CD4-positive, alpha-beta T cell treated with Interleukin-12 subunit alpha and Interleukin-12 subunit beta, for 1 hour (primary cell): ENCODE measurements at places on chromosomes 5 and 9.

GRCh38 chr9:120583958-120584369 lies 4.0 kb upstream of the CDK5RAP2 start:
- DNase-seq, result peak; percentile 56

- DNase-seq, result no peak
Measured at GRCh38 chr9:71975833-71976232, 64.4 kb downstream of the C9orf85 start.

DNA sequence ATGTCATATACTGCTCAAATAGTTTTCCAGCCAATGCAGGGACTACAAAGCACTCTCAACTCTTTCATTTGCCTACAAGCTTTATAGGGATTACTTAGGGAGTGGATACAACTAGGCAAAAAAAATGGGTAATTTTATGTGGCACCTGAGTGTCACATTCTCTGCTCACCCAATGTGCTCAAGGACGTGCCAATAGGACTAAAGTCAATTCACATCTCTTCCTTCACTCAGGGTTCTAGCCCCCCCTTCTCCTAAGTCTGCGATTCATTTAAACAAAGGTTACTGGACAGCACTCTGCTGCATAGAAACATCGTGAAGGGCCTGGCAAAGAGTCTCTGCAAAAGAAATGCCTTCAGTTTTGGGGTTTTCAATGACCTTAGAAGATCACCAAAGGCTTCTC lies 142.3 kb downstream of the TSSK1B start:
- DNase-seq, result no peak

GRCh38 chr9:131432597-131433301 lies 38.9 kb downstream of the PRRC2B start:
- no peak for DNase-seq

DNA sequence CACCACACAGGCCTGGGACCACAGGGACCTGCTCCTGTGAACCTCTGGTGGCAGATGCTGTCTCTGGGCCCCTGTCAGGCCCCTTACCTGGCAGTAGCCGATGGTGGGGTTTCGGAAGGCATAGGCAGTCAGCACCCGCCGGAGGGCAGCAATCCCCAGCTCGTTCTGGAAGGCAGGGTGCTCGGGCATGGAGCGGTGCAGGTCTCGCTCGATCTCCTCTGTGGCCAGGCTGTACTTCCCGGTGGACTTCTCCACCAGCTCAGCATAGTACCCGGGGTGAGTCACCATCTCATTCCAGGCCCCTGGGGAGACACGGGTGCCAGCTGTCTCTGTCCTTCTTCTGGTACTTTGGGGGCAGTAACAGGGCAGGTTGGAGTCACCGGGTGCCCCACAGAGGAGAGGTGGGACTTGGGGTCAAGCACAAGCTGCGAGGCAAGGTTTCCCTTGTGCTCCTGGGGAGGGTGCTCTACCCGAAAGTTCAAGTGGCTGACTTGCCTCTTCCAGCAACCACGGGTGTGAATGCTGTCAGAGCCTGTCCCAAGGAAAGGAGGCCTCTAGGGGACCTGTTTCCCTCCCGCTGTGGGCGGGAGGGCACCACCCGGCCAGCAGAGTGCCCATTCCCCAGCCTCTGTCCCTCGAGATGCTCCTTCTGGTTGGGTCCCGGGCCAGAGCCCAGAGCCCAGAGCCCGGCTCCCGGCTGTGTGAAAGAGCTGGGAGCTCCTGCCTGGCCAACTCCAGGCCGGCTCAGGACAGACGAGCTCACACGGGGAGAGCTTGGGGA lies 19.8 kb upstream of the MRNIP start:
- DNase-seq, result no peak

GRCh38 chr9:96574455-96574854 lies 45.2 kb downstream of the CDC14B start:
- DNase-seq, result no peak

DNA sequence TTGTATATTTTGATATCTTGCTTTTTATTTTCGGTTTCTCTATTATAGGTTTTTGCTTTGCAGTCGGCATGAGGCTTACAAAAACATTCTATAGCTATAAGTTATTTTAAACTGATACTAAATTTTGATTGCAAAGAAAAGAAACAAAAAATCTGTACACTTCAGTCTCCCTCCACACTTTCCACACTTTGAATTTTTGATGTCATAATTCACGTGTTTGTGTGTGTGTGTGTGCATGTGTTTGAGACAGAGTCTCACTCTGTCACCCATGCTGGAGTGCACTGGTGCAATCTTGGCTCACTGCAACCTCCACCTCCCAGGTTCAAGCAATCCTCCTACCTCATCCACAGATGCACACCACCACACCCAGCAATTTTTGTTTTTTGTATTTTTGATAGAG lies 124.9 kb downstream of the MRPS30 start:
- DNase-seq, result no peak

- DNase-seq, result no peak
Measured at GRCh38 chr9:18396102-18396728, 77.7 kb upstream of the ADAMTSL1 start.

DNA sequence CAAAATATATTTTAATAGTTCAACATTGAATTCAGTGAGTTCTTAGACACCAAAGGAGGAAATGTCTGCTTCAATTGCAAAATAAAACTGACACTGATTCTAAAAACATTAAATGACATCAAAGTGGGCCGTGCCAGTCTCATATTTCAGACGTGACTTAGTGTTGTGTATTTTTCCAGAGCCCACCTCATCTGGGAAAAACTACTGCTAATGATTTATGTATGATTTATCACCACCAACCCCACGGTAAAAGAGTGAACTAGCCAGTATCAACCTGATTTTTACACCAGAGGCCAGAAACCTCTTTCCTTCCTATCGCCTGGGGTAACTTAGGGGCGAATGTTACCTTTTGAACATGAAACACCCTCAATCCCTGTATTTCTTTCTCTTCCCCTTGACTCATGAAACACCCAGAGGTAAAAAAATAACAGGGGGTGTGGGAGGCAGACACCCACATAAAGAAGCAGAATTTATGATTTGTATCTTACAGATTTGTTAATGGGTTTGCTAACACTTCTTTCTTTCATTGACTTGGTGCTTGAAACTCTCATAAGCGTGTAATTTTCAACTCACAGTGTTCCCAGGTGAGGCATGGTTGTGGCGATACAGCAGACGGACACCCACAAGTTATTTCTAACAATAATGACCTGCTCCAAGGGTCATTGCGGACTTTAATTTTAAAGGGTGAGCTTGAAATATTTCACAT lies 56.4 kb upstream of the FANCC start:
- no peak for DNase-seq

- DNase-seq, result no peak
Measured at GRCh38 chr9:137612741-137613142, 6.1 kb upstream of the EHMT1 start.

- DNase-seq, result no peak
Measured at GRCh38 chr9:36625006-36625615, 52.4 kb downstream of the MELK start.

DNA sequence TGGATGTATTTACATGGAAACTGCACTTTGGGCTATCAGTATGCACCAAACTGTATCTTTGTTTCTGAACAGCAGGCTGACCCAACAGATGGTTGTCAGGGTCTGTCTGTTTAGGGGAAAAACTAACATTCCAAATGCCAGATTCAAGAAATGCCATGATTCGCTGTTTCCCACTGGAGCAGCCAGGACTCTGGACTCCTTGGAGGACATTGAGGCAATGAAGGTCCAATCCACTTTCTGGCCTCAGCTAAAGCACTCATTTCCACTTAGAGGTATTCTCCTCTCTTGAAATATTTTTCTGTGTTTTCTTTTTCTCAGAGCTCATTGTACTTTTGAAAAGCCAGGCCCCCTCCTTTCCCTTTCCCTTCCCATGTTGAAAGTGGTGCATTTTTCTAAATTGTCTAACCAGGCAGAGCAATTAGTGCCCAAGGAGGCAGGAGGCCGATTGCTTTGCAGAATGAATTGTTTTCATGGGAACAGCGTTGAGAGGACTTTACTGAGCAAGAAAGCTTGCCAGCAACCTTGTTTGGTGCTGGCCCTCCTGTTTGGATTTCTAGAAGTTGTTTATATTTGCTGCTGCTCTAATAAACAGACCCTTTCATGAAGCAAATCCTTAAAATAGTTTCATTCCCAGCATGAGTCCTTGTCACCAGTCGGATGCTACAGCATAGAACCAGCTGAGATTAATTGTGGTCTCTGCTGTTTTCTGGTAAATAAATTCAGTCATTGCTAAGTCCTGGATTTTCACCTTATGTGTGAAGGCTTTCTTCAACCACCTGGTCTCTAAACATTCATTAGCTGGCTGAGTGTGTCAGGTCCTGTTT lies 132.8 kb upstream of the TAF11L2 start:
- no peak for DNase-seq

DNA sequence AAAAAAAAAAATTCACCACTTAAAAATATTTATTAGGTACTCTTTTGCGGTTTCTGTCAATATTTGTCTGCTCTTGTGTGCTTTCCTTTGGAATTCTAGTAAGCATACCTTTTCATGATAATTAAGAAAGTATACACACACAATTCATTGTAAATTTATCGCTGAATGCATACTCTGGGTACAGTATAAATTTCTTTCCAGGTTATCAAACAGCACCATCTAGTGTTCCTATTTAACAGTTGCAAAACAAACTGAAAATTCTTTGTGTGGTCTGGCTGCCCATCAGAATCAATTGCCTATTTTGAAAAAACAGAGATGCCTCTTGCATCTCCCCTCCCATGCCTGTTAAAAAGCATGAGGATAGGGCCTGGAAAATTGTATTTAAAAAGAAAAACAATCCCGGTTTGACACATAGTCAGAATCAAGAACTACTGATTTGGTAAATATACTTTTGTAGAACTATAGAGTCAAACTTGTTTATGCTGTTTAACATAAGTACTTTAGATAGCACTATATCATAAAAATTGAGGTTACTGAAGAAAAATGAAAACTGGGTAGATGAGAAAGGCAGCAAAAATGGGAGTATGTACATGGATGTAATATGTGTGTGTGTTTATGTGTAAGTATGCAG lies 16.2 kb downstream of the PGGT1B start:
- peak; percentile 45 for DNase-seq

- no peak for DNase-seq
Measured at GRCh38 chr5:14810928-14811572, 60.5 kb downstream of the ANKH start.

DNA sequence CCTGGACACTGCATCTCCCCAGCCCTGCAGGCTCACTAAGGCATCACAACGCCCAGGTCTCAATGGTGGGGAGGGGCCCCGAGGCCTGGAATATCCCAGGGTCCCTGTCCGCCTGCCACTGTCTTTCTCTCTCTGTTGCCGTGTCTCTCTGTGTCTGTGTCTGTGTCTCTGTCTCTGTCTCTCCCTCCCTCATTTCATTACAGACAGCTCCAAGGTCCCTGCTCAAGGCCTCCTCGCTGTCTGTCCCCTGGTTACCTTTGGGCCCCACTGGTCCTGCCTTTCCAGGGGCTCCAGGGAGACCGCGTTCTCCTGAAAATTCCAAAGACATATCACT lies 3.2 kb downstream of the FCN1 start:
- DNase-seq, result no peak

DNA sequence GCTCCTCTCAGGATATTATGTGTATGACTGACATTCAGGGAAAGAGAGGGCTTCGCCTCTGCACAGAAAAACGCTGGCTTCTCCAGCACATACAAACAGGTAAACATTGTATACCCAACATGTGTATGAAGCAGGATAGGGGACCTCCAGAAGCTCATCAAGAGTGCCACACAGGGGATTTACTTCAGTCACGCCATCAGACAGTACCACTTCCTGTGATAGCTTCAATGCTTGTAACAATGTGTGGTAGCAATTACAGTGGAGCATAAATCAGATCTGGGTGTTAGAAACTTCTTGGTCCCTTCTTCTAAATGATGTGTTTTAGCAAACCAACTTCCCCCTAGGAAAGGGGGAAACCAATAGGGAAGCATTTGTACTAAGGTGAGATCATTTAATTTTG lies 160.8 kb downstream of the TSSK1B start:
- no peak for DNase-seq

GRCh38 chr5:127046343-127047072 lies 16.1 kb upstream of the MARCHF3 start:
- DNase-seq, result no peak

- no peak for DNase-seq
Measured at GRCh38 chr5:128895122-128895521, 70.2 kb upstream of the SLC27A6 start.

DNA sequence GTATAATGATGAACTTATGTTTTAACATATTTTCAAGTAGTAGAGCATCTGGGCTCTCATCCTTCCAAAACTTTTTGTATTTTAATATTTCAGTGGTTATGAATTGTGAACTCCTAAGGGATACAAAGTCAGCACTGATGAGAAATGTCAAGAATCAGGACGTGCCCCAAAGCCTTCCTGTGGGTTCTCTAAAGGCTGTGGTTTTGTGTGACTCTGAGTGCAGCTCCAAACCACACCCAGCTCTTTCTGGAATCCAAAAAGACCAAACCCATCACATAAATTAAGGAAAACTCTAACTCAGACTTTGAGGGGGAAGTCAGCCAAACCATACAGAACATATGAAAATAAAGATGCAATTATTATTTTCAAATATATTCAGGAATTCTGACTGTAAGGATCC lies 40.8 kb upstream of the SMU1 start:
- DNase-seq, result no peak

DNA sequence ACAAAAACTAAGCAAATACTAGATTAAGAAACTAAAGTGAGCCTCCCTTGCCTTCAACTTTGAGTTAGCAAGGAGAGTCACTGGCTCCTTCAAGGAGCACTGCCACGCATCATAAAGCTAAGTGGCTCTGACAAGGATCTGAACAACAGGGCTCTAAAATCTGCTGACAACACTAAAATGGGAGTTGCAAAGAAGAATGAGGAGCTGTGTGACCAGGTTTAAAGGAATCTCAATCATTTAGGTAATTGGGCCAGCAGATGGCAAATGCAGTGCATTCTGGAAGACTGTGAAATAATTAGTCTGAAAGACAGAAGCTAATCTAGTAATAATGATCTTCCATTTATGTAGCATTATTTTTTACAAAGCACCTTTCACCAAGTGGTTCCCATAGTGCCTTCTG lies 297.0 kb upstream of the TAS2R1 start:
- no peak for DNase-seq

- DNase-seq, result no peak
Measured at GRCh38 chr9:82570226-82570625, 492.7 kb downstream of the RASEF start.

DNA sequence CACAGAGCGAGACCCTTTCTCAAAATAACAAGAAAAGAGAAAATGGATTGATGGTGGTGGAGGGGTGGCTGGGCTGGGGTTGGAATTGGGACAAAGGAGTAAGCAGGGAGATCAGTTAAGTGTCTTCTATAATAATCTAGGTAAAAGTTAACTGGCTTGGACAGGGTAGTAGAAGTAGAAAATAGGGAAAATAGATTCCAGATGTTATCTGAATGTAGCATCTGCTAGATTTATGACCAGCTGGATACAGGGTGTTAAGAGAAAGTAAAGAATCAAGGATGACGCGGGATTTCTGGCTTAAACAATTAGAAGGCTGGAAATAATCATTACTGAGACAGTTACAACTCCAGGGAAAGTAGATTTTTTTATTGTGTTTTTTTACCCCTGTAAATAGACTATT lies 13.0 kb downstream of the PPP6C start:
- no peak for DNase-seq

DNA sequence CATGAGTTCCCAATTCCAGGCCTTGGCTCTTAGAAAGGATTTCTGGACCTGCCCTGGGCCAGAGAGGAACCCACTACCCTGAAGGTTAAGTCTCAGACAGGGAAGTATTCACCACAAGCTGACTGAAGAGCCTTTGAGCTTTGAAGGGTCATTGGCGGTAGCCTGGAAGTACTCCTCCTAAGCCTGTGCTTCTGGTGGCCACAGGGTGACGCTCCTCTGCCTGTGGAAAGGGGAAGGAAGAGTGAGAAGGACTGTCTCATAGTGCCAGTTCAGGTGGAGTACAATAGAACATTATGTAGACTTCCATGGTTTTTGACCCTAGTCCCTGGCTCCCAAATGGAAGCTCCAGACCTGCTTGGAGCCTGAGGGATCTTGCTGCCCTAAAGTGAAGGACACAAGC lies 1233.2 kb upstream of the CDH6 start:
- no peak for DNase-seq
